ENCODE measurements at places on chromosomes 3 and 15.
A peak's percentile ranks its signal among the peaks of the same experiment; 100 is the strongest.

DNA sequence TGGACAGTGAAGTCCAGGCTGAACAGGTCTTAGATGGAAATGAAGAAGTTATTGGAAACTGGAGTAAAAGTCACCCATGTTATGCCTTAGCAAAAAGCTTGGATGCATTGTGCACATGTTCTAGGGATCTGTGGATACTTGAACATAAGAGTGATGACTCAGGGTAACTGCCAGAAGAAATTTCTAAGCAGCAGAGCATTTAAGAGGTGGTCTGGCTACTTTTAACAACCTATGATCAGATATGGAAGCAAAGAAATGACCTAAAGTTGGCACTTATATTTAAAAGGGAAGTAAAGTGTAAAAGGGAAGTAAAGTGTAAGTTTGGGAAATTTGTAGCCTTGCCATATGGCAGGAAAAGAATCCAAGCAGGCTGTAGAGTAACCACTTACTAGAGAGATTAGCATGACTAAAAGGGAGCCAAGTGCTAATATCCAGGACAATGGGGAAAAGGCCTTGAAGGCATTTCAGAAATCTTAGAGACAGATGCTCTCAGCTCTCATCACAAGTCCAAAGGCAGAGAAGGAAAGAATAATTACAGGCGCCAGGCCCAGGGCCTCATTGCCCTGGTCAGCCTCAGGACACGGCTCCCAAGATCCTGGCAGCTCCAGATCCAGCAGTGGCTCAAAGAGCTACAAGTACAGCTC is 73.9 kb upstream of the KCNH8 start:
- no peak for DNase-seq

DNA sequence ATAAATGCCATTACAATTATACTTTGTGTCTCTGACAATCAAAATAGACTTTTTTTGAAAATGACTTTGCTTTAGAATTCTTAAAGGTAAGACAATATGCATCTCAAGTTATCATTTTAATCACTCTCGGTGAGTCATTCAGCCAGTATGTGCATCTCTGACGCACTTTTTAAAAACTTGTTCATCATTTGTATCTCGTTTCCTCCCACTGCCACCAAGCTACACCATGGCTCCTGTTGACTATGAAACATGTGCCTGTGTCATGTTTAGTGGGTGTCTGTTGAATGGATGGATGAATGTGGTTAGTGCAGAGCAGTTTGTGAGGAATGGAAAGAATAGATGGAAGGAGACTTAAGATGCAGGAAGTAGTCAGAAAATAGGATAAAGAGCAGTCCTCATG is 68.6 kb downstream of the ARPP21 start:
- DNase-seq, result peak; percentile 2

DNA sequence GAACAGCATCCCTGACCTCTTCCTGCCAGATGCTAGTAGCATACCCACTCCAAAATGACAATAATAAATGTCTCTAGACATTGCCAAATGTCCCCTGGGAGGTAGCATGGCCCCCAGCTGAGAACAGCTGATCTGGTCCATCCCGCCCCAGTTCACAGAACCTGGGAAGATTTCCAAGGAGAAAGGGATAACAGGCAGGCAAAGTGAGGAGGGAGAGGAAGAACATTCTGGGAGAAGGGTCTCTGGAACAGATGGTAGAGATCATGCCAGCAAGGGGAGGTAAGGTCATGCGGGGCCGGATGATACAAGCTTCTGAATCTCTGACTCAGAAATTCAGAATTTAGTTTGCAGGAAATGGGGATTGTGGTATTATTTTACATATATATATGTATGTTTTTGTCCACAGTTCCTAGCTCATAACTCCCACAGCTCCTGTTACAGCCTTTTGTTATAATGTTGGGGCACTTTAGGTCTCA is 192.7 kb downstream of the SUCLG2 start:
- DNase-seq, result no peak

DNA sequence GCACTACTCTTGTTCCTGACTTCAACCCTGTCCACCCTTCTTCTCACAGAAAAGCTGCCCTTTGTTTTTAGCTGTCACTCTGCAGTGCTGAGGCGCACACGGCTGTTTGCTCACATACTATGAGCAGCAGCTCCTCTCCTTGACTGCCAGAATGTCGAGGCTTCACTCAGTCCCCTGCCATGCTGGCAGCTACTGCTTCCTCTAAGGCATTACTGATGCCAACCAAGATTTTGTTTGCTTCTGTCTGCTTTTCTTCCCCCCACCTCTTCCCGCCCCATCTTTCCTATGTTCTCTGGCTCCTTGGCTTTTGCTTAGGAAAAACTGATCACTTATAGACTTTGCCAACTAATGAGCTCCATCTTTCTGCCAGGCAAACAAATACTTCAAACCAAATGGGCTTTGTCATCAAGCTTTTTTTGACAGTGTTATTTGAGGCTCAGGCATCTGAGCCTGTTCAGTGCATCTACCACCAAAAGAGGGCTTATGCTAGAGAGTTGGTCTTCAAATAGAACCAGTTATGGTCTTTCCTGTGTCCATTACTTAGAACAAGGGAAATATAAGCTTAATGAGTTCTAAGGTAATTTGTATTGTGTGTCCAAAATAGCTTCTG is 81.0 kb downstream of the FBXL2 start:
- no peak for DNase-seq

DNA sequence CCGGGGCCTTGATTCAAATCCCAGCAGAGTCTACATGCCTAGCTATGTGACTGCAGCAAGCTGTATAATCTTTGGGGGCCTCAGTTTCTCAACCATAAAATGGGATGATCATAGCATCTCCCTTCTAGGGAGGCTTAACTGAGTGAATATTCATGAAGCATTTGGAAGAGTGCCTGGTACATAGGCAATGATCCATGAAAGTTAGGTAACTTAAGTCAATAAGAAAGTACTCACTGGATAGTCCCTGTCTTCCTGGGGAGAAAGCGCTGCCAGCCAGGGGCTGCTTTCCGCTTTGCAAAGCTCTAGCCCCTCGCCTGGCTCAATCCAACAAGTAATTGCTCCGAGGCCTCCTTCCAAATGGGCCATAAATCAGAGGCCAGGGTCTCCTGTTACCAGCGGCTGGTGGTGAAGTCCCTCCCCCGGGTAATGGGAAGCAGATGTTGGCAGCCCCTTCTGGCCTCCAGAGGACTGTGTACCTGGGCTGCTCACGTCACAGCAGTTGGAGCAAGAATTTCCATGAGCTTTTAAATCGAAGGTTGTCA is 521.9 kb upstream of the PROK2 start:
- peak; percentile 92 for DNase-seq

DNA sequence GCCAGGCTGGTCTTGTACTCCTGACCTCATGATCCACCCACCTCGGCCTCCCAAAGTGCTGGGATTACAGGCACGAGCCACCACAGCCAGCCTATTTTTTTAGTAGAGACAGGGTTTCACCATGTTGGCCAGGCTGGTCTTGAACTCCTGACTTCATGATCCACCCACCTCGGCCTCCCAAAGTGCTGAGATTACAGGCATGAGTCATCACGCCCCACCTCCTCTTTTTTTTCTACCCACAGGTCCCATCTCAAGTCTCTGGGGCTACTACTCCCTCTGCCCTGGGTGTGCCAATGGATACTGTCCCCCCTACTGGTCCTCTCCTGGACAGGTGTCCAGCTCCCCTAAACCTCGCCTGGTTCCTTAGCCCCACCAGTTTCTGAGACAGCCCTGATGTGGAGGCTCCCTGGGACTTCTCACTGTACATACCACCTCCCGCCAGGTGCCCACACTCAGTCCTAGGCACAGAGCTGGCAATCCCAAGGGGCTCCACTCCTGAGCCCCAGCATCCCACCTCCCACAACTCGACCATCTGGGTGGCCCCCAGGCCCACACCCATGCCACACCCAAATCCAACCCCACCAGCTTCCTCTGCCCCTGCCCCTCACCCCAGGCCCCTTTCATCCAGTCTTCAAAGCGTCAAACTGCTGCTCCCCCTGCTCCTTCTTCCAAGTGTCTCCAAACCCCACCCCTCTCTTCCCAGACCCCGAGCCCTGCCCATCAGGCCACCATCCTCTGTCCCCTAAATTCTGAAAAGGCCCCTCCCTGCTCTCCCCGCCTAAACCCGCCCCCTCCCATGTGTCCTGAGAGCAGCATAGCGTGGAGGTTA is 13.1 kb upstream of the CYP11A1 start:
- no peak for DNase-seq

DNA sequence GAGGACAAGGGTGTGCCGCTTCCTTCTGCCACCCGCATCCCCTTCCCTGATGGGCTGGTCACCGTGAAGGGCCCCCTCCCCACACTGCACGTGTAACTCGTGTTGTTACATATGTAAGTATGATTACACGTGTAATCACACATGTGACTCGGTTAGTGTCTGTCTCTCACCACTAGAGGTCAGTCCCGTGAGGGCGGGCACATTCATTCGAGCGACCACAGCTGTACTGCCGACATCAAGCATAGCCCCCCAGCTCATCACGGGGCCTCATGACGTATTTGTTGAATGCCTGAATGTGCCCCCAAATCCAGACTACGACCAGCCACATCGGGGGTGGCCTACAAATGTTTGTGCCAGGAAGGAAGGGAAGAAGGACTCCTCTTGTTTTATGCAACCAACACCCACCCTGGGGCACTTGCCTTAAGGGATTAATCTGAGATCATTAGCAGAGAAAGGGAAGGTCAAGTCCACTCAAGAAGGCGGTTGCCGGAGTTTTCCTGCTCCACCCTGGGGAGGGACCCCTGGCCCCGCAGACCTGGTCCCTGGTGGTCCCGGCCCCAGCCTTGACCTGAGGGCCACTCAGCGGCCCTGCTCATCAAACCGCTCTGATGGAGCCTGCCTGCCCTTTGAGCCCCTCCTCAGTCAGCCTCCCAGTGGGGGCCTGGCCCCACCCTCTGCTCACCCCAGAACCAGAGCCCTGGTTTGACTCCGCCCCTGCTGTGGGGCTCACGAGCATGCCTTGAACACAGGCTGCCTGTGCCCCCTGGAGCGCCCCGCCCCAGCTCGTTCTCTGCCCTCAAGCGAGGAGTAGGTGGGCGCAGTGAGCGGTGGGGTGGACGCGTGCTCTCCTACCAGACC is 52.8 kb downstream of the RGMA start:
- DNase-seq, result no peak

GRCh38 chr15:59255680-59256336 is 49.2 kb downstream of the LDHAL6B start:
- DNase-seq, result no peak

- DNase-seq, result peak; percentile 54
Measured at GRCh38 chr15:80036071-80036470, 23.4 kb upstream of the ZFAND6 start.
